ENCODE measurements at places on chromosomes 3 and 15.

- no peak for DNase-seq
Observed at GRCh38 chr3:106030627-106030963, 161.8 kb upstream of the CBLB start.

GRCh38 chr15:96535148-96535547, 204.6 kb downstream of the NR2F2 start:
- no peak for DNase-seq

GRCh38 chr15:65595960-65596359, 15.0 kb downstream of the INTS14 start:
- DNase-seq = no peak

DNA sequence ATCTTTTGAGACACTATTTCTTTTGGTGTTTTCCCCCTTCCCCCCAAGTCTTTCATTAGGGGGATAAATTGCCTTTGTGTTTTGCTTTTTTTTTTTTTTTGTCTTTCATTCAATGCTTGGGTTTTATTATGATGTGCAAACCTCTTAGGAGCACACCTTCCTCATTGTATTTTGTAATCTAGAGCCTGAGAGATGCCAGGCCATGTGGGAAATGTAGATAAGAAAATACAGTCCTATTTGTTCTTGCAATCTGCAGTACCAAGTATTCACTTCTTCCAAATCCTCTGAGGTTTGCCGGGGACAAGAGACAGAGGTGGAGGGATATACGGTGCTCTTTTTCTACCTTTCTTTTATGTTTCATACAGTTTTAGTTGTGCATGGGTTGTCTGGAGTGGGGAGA, 66.7 kb downstream of the LARS2 start:
- no peak for DNase-seq

- no peak for DNase-seq
Observed at GRCh38 chr3:112134335-112135124, 1.5 kb upstream of the GCSAM start.

- DNase-seq = no peak
Observed at GRCh38 chr3:197749315-197749600, 425 bp upstream of the FYTTD1 start.

- DNase-seq = no peak
Observed at GRCh38 chr15:90735923-90736322, 18.8 kb downstream of the BLM start.

- DNase-seq = no peak
Observed at GRCh38 chr3:44554626-44555592, at the start of gene ZKSCAN7. TSS of gene ZKSCAN7 (plus strand) at chr3:44555193. CDS start at chr3:44557048, 1,855 bp downstream.

DNA sequence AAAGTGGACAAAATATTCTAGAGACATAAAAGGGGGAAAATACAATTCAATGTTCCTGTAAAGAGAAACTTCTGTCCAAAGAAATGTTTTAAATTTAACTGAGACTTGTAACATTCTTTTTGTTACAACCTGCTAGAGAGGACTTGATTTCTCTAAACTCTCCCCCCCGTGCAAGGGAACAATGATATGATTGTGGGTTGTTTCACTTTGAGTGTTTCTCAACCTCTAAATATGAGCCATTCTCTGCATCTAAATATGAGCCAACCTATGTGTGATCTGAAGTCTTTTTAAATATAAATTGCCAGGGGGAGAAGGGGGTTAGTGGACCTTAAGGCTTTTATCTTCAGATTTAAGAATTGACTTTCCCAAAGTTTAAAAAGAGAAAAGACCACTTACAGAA, 14.6 kb downstream of the ZNF860 start:
- DNase-seq = no peak

- DNase-seq = no peak
Observed at GRCh38 chr3:3737531-3737930, 61.7 kb upstream of the LRRN1 start.

GRCh38 chr15:88257311-88258092, 963 bp upstream of the NTRK3 start:
- no peak for DNase-seq

DNA sequence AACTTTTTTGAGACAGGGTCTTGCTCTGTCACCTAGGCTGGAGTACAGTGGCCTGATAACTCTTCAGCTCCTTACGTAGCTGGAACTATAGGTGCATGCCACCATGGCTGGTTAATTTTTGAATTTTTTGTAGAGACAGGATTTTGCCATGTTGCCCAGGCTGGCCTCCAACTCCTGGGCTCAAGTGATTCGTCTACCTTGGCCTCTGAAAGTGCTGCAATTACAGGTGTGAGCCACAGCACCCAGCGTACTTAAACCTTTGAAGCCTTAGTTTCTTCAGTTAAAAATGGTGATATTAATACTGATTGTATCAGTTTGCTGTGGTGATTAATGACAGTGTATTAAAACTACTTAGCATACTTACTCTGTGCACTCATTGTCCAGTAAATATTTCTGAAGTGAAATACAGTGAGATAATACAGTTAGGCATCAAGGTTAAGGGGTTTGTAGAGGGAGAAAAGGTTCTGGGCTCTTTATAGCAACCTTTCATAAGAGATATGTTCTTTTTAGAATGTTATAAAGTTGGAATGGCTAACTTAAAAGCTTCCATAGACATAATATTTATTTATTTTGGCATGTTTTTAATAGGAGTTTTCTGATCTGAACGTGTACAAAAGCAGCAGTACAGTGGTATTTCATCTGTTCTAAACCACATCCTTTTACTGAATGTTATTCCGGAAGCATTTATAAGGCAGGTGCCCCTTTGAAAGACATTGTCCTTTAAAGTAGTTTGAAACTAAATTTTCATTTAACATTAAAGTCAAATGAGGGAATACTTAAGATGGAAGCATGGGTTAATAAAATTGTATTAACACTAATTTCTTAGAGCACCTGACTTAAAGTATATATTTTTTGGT, 23.6 kb downstream of the NCK1 start:
- DNase-seq = no peak

DNA sequence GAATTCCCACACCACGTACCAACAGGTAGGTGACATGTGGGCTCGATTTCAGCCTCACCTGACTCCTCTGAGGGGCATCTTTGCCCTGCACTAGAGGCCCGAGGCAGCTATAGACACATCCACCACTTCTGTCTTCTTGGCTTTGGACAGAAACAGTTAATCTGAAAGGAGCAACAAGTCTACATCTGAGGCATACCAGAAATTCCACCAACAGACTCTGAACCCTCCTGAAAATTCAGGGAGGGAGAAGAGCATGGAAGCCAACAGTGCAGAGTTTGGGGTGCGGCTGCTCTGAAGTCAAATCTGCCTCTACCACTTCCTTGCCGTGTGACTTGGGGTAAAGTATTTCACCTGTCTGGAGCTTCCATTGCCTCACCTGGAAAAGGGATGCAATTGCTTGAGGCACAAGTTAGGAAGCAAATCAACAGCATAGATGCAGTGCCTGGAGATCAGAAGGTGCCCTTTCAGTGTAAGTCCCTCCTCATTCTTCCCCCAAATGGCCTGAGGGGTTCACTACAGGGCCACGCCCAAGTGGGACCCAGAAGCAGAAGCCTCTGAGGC, 119.8 kb downstream of the SHQ1 start:
- no peak for DNase-seq

DNA sequence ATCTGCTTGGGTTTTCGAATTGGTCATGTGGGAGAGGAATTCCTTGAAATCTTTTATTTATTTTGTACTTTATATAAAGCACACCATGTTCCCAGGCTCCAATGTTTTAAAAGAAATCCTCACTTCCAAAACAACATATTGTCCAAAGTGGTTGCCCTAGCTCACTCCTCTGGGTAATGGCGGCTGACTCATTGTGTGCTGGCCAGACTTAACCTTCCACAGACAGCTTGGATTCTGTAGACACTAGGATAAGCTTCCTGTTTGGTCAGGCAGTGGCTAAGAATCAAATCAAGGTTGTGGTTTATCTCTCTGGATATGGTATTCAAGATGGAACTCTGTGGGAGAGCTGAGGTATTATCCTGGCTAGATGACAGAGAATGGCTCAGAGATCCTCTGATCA, 55.8 kb upstream of the FAM98B start:
- DNase-seq = peak; percentile 87

- no peak for DNase-seq
Observed at GRCh38 chr3:59381282-59381681, 331.5 kb upstream of the CFAP20DC start.

GRCh38 chr3:71560665-71561064, 22.9 kb downstream of the FOXP1 start:
- DNase-seq = no peak

GRCh38 chr3:42031808-42032480, 59.2 kb upstream of the TRAK1 start:
- no peak for DNase-seq

DNA sequence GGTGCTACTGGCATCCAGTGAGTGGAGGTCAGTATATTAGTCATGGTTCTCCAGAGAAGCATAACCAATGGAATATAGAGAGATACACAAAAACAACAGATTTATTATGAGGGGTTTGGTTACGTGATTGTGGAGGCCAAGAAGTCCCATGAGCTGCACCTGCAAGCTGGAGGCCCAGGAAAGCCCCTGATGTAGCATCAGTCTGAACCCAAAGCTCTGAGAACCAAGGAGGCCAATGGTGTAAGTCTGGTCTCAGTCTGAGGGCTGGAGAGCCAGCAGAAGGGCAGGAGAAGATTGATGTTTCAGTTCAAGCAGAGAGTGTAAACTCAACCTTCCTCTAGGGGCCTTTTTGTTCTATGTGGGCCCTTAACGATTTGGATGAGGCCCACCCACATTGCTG, 144.1 kb downstream of the KLF13 start:
- no peak for DNase-seq

GRCh38 chr3:197031315-197032285, 2.0 kb upstream of the MELTF start:
- DNase-seq = peak; percentile 87

GRCh38 chr3:153970741-153971347, 150.3 kb upstream of the ARHGEF26 start:
- DNase-seq = no peak

GRCh38 chr3:169836078-169836941, 23.6 kb upstream of the LRRC34 start:
- no peak for DNase-seq

GRCh38 chr3:23950293-23950692, 5.2 kb downstream of the NR1D2 start:
- no peak for DNase-seq

DNA sequence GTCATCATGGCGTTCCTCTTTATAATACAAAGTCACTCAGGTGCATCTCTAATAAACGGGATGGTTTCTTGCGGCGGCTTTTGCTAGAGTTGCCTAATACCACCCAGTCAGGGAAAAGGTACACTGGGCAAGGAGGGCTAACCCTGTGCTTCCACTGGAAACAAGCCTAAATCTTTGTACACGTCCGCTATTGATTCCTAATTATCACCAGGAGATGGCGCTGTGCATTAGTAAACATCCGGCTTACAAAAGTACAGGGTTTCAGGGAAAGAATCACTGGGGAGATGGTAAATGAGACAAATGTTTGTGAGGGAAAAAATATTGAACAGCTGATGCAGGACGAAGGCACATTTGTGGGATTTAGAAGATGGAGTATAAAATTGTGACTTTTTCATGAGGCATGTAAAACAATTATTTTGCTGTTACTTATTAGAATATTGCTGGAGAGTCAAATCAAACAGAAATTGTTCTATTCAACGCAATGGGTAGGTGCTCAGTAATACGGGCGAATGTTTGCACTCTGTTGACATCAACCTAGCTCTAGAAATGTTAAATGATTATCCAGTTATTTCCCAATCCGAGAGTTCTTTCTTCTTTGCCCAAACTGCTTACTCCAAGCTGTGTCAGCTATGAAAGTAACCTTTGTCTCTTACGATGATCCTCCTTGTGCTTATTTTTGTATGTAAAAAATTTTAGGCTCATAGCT, 50.6 kb downstream of the GMNC start:
- DNase-seq = peak; percentile 24

GRCh38 chr15:92687195-92687602, 31.6 kb upstream of the FAM174B start:
- peak; percentile 20 for DNase-seq

DNA sequence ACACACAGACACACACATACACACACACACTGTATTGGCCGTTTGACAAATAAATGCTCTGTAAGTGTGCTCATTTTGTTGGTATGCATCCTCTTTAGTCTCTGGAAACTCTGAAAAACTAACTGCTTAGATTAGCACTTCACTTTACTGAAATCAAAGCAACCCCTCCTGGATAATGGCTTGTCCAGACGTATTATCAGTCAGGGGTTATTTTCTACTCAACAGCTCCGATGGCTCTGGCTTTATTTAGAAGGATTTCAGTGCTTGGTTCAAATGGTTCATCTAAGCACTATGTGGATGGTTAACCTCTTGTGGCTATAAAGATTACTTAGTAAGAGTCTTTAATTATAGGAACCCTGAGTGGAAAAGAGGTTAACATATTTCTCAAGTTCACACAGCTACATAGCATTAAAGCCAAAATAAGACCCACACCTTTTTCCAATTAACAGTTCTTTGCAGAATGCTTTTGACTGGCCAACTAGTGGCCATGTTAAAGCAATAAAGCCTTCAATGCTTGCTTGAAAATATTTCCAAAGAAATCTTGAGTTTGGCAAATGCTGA, 516.1 kb upstream of the NAALADL2 start:
- no peak for DNase-seq

DNA sequence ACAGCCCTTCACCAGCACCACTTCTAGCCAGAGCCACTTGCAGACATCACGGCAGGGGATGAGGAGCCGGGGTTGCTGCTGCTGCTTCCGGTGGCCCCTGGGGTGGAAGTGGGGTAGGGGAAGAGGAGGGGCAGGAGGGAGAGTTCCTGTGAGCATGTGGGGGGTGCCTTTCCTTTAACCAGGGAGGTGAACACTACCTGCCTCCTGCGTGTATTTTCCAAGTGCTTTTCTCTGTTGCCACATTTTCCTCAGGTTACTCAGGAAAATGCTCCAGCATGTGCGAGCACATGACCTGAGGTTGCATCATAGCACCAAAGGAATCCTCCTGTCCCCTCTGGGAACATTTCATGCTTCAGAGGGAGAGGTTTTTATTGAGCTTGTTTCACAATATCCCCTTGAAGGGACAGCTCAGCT, 12.2 kb upstream of the SACM1L start:
- no peak for DNase-seq

DNA sequence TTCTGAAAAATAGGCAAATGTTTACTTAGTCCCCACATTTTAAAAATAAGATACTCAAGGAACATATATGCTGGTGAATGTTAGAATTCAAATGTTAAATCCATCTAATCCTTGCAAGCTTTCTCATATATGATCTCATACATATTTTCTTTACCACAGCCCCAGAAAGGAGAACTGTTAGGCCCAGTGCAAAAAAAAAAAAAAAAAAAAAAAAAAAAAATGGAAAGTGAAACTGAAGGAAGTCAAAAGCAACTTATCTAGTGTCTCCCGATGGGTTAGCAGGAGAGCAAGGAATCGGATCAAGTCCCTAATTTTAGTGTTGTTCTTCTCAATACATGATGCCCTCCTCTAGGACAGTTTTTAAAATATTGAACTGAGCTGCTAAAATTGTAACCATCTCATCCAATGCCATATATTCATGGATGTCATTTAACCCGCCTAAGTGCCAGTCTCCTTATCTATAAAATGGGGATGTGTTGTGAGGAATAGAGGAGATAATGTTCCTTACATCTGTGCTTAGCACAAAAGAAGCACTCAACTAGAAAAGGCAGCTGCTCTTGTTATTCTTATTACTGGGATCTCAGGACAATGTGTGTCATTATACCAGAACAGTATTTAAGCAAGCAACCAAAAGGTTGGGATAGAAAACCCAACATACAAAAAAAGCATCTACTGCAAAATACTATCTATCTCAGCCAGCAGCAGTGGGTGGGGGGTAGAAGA, 279.7 kb downstream of the MAGI1 start:
- DNase-seq = no peak
